Activated effector memory CD4-positive, alpha-beta T cell treated with anti-CD3 and anti-CD28 coated beads, Interleukin-2, amount 50 U/mL, for 16 hours (primary cell): ENCODE measurements at places on chromosomes 5 and 9.

DNA sequence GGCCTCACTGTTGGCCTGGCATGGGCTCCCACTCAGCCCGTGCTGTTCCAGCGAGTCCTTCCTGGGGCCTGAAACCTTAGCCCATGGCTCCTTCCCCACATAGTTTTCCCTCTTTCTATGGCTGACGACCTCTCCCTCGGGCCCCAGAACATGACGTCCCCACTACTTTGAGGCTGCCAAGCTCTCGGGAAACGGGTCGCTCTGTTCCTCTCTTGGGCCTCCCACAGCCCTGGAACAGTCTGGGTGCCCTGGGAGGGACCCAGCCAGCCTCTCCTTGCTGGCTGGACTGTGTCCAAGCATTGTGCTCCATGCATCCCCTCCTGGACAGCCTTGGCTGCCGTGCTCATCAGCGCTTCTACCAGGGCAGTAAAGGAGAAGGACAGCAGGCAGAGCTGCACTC lies 118.3 kb downstream of the SYK start:
- no peak for DNase-seq

GRCh38 chr5:36125868-36126267 lies 25.8 kb downstream of the LMBRD2 start:
- no peak for DNase-seq

DNA sequence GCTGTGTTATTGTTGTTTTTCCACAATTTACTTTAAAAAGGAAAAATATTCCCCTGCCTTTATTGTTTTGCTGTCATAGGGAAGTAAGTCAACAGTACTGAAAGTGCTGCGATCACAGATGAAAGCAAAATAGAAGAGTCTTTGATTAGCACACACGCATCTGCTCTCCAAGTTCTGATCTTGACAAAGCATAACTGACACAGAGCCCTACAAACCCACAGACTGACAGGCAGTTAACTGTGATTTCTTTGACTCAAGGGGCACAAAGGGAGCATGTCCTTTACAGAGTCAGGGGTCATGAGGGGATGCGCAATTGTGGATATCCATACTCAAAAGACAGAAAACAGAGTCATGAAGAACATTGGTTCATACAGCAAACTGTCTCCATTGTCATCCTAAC lies 123.7 kb downstream of the SNCAIP start:
- DNase-seq = no peak

GRCh38 chr9:7394002-7394774 lies 405.4 kb downstream of the DMAC1 start:
- no peak for DNase-seq

- no peak for DNase-seq
These were observed 322.5 kb downstream of the DRD1 start for GRCh38 chr5:175121457-175121856.

DNA sequence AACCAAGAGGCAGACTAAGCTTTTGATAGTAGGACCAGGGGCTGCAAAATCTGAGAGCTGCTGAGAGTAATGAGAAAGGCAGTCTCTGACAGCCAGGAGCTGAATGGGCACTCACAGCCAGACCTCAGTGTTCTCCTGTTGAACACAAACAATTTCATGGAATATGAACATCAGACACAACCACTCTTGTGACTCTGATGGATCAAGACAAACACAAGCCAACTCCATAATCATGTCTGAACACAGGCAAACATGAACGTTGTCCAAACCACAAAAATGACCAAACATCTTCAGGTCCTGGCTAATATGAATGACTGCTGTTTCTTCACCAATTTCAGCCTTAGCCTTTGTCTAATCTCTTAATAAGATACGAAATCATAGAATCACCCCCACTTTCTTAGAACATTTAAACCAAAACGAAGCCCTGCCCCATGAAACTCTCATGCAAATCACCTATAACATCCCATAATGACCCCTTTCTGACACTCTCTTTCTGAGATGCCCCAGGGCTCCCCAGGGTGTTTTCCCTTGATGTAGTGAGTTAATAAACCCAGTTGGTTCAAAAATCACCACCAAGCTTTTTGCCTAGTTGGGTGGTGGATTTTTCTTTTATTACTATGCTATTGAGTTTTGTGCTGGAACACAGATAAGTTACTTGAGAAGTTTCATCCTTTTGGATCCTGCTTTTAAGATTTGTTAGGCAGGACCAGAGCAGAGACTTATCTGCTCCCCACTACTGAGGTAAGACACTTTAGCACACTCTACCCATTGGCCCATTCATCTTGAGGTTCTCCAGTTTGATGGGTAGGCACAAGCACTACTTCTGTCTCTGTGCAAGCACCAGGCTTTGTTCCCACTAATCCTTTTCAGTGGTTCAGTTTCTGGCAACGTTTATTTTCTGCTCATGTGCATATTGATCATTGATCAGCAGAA lies 5.9 kb upstream of the ERAP2 start:
- no peak for DNase-seq

GRCh38 chr9:16221366-16221765 lies 649.1 kb downstream of the BNC2 start:
- no peak for DNase-seq

GRCh38 chr9:129258124-129258822 lies 80.2 kb upstream of the IER5L start:
- DNase-seq = peak; percentile 95

GRCh38 chr5:151351671-151352070 lies 4.3 kb upstream of the SLC36A2 start:
- no peak for DNase-seq

GRCh38 chr5:9187614-9188013 lies 358.3 kb downstream of the SEMA5A start:
- no peak for DNase-seq

DNA sequence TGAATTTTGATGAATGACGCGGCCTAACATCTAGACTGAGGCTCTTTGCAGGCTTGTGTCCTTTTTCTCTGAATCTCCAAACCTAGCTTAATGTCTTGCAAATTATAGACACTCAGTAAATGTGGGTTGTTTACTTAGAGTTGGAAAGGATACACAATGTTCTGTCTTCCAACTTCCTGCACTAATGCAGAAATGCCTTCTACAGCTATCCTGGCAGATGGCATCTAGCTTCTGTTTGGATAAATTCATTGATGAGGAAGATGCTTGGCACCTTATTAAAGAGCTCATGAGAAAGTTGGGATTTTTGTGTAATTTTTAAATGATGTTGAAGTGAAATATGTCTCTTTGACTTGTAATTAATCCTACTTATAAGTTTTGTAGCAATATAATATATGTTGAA lies 1822.2 kb downstream of the MAT2B start:
- no peak for DNase-seq

- no peak for DNase-seq
These were observed 169.2 kb upstream of the SLC30A5 start for GRCh38 chr5:68924481-68925145.

GRCh38 chr5:130116972-130117371 lies 212.7 kb downstream of the CHSY3 start:
- no peak for DNase-seq

DNA sequence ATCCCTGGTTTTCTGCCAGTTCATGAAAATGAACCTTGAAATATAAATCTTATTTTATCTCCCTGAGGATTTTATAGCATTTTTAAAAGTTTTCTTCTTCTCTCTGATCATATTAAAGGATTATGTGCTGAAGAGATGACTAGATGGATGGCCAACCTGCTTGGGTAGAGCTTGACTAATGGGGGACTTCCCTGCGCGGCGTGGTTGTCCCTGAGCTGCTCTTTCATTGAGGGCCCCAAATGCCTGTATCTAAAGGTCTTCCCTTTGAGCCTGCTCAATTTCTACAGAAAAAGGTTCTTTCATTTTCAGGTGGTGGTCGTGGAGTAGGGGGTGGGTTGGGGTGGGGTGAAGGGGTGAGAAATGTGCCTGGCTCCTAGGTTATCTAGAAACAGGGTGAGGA lies 20.5 kb upstream of the CDKN2AIPNL start:
- no peak for DNase-seq

DNA sequence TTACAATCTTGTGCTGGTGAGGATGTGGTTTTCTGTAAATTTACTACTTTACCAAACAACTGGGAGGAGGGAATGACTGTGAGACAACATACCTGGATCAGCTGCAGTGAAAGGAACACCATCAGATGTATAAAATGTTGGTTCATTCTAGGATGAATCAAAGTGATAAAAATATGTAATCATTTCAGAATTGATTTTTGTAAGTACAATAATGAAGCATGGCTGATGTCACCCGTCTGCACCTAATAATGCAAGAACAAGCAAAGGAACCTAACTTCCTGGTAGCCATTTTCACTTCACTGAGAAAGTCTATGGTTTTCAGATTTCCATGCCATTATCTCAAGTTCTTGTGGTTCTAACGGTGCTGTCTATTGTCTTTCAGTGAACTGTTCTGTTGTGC lies 18.7 kb upstream of the C5orf34 start:
- DNase-seq = no peak

GRCh38 chr9:109088221-109088620 lies 31.5 kb downstream of the TMEM245 start:
- no peak for DNase-seq

- peak; percentile 55 for DNase-seq
These were observed 105.5 kb upstream of the LMX1B start for GRCh38 chr9:126508171-126508591.

DNA sequence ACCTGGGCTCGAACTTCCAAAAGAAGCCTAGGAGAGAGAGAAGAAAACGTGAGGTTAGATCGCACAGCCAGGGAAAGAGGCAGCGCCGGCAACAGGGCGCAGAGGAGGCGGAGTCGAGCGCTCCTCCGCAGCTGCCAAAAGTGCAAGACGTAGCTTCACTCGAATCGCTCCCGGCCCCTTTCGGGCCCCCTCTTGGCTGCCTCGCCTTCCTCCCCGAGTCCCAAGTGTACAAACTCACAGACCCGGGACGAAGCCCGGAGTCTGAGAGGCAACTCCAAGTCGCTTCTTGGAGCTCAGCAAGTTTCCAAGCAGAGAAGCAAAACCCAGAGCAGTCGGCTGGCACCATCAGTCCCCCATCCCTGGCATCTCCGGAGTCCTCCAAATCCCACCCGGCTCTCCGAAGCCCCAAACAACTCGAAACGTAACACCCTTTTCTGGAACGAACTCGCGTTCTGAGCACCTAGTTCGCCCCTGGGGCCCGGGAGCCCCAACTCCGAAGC lies 1.2 kb downstream of the MIER3 start:
- peak; percentile 85 for DNase-seq

DNA sequence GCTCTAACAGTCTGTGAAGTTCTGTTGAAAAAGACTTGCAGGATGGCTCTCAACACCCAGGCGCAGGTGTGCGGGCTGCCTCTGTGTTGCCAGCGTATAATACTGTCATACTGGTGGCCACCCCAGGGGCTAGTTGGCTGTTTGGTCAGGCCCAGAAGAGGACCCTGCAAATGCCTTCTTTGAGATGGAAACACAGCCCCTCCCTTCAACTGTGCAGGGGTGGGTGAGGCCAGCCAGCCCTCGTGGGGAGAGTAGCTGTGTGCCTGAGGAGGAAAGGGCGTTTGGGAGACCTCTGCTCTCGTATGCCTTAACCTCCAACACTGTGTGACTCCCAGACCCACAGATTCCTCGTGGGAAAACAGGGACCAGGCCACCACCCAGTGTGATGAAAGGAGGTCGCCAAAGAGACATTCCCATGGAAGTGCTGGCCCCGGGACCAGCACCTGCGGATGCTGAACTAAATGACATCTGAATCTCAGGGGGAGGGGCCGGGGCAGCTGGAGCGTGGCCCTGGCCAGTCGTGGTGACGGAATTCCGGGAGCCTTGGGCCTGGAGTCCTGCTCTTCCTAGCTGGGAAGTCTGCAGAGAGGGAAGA lies 11.3 kb upstream of the SCGB3A1 start:
- DNase-seq = peak; percentile 54

DNA sequence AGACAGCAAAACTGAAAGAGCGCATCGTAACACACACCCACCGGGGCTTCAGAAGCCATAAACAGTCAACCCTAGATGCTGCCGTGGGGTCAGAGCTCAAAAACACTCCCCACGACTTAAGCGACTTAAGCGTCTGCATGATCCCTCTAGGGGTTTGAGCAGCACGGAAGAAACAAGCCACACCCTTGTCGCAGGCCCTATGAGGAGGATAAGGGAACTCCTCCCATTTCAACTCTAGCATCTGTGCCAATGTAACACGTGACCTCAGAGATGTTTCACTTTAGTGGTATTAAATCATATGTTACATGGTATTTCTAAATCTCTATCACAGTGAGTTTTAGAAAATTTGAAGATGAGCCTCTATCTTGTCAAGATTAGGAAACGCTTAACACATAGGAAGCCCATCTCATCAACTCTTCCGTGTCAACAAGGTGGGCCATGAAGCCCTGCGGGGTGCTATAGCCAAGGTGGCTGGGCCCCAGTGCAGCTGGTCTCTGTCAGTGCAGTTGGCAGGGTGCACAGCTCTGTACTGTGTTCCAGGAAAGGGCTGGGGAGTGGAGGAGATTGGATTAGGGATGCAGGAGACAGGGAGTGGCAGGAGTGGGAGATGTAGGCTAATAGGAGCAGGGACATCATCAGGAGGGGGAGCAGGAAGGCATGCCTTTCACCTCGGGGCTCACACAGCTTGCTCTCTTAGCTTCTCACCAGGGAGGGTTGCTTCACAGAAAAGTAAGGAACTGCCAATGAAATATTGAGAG lies 33.1 kb downstream of the ZCCHC9 start:
- no peak for DNase-seq

GRCh38 chr5:151002681-151003502 lies 17.5 kb upstream of the GPX3 start:
- no peak for DNase-seq

- no peak for DNase-seq
These were observed 625.5 kb downstream of the CHSY3 start for GRCh38 chr5:130529511-130530485.

- no peak for DNase-seq
These were observed 278 bp downstream of the ACTL7B start for GRCh38 chr9:108855529-108855886.

GRCh38 chr9:11821306-11821975 lies 871.7 kb upstream of the TYRP1 start:
- DNase-seq = no peak

- no peak for DNase-seq
These were observed 153.2 kb upstream of the FBXL7 start for GRCh38 chr5:15346738-15347137.

- no peak for DNase-seq
These were observed 61.4 kb upstream of the VLDLR start for GRCh38 chr9:2560180-2560579.

GRCh38 chr5:108911055-108911454 lies 163.4 kb downstream of the FER start:
- no peak for DNase-seq

- no peak for DNase-seq
These were observed 165.6 kb downstream of the SMARCA2 start for GRCh38 chr9:2180704-2181103.

- DNase-seq = no peak
These were observed 443.0 kb downstream of the PLK2 start for GRCh38 chr5:58016877-58017276.

DNA sequence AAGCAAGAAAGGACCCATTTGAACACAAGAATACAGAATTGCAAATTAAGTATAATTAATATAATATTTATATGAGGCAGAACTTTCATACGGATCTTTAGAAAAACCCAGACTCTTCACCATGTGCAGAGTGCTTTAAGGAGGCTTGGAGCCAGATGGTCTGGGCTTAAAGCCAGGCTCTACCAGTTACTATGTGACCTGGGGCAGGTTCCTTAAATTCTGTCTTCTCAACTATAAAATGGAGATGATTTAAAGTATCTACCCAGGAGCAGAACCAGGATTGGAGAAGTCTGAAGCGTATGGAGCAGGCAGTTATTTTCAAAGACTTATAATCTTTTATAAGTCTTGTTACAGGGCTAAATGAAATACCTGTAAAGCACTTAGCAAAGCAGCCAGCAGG lies 202.1 kb downstream of the TSSK1B start:
- DNase-seq = no peak
